Stimulated activated CD4-positive, alpha-beta T cell treated with anti-CD3 and anti-CD28 coated beads, Interleukin-15, amount 100 ng/mL, for 1 hour (primary cell): ENCODE measurements at places on chromosomes 4 and X.

DNA sequence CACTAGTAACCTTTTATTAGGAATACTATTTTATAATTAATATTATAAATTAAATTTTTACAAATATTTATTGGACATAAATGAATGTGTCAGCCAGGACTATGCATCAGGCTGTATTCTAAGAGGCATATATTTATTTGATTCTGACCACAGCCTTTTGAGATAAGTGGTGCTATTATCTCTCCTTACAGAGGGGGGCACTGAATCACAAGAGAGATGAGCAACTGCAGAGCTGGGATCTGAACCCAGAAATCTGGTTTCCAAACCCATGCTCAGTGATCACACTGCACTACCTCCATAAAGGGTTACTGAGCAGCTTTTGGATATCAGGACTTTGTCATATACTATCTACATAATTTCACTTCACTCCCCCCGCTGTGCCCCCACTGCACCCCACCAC, 322.0 kb downstream of the TMA16 start:
- DNase-seq = no peak

DNA sequence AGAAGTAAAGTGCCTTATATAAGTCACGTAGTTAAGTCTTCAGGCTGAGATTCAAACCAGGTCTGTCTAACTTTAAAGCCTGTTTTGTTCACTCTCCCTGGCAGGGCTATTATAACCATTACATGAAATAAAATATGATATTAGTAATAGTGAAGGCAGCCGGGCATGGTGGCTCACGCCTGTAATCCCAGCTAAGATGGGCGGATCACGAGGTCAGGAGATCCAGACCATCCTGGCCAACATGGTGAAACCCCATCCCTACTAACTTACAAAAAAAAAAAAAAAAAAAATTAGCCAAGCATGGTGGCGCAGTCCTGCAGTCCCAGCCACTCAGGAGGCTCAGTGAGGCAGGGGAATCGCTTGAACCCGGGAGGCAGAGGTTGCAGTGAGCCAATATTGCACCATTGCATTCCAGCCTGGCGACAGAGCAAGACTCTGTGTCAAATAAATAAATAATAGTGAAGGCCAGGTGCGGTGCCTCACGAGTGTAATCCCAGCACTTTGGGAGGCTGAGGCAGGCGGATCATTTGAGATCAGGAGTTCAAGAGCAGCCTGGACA, 22.1 kb upstream of the SOWAHD start:
- no peak for DNase-seq

GRCh38 chr4:1097553-1097952, 15.8 kb downstream of the RNF212 start:
- DNase-seq = no peak

DNA sequence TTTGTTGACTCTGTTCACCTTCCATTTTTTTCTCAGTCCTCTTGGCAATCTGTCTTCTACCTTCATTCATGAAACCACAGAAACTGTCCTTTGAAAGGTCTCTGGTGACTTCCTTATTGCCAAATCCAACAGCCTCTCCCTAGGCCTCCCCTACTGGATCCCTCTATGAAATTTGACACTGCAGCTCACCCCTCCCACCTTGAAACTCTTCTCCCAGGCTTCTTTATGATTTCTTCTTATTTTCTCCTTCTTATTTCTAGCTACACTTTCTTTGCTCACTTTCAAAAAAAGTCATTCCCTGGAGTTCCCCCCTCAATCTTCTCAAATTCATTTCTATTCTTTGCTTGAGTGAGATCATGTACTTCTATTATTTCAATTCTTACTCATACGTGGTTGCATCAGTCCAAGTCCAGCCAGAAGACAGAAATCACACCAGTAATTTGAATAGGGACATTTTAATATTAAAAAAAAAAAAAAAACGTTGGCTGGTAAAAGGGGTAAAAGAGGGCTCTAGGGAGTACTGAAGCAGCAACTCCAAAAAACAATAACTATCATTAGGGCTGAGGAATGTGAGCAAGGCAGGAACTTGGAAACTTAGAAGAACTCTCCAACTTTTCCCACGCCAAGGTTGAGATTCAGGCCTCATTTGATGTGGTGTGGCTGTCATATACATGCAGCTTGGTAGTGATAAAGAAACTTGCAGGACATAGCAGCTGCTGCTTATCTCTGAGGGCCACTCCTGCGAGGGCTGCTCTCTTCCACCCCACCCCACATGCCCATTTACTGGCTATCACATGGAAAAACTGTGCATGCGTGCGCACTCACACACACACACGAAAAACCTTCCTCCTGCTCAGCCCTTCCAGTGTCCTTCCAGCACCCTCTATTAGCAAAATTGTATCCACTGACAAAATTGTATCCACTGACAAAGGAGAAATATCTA, 169.8 kb upstream of the GALNT7 start:
- no peak for DNase-seq

GRCh38 chrX:11481035-11481434, 184.7 kb downstream of the ARHGAP6 start:
- no peak for DNase-seq

GRCh38 chr4:48910511-48910910, 3.9 kb upstream of the OCIAD2 start:
- no peak for DNase-seq

DNA sequence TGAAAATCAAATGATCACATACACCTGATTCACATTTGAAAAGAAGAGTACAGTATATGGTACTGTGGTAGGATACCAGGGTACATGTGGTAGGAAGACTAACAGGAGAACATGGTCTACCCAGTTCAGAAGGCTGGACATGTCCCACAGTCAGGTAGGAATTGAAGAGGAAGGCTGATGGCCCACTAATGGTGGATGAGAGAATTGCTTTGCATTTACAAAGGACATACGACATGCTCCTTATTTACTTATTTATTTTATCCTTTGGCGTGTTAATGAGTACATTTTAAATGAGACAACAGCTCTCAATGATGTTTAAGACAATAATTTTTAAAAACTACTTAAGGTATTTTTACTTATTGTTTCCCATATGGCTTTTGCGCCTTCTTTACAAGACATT, 106.7 kb upstream of the BMP2K start:
- DNase-seq = no peak

DNA sequence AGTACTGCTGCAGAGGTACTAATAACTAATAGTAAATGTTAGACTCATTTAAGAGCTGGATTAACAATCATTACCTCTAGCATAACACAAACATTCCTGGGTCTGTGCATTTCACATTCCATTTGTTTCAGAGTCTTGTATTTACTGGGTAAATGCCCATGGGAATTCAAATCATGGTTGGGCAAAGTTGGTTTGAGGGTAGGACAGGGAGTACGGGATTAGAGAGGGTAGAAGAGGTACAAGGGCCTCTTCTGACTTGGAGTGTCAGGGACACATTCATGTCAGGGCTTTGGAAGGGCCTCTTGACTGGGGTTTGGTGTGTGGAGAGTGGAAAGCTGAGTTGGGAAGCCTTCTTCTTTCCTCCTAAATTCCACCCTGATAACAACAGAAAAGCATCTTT, 65.9 kb downstream of the WWC2 start:
- DNase-seq = no peak

GRCh38 chr4:185358959-185359358, 36.8 kb downstream of the LRP2BP start:
- no peak for DNase-seq

DNA sequence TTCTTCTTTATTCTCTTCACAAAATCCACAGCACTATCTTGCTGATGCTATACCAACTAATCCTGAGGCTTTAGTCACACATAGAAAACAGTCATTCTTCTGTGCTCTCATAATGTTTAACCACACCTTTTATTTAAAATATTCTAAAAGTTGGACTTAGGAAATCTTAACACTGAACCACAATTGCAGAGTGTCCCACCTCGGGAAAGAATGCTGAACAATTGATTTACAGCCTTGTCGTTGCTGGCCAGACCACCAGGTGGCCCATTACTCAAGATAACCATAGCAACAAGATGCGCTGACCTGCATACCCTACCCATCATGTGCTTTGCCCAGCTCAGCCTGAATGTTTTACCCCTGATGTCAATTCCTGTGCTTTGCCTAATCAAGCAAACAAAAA, 100.8 kb downstream of the ARSJ start:
- DNase-seq = no peak

DNA sequence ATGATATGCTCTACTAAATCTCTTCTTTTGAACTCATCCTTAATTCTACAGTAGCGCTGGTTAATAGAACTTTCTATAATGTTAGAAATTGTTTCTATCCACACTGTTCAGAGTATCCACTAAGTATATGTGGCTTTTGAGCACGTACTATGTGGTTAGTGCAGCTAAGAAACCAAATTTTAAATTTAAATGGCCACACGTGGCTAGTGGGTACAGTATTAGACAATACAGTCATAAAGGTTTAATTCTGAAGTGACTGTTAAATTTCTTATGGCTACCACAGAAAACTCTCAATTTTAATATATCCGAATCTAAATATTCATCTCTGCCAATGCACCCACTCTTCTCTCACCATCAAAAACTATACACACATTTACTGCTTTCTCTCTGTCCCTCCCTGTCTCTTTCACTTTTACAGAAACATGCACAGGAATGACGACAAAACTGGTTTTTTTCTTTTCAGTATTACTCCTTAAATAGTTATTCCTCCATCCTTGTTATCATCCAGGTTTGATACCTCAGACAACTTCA, 583.9 kb downstream of the KCTD8 start:
- DNase-seq = no peak

DNA sequence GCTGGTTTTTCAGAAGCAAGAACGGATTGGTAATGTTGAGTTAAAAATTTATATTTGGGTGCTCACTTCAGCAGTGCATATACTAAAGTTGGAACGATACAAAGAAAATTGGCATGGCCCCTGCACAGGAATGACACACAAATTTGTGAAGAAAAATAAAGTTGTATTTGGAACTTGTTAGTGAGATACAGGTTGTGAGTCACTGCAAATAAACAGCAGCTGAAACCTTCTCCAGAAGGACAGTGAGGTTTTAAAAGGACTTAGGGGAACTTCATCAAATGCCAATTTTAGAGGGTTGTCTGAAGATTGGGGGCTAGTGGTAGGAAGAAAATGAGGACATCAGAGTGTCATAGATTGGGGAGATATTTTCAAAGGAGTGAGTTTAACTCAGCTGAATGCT, 79.7 kb upstream of the ELOVL6 start:
- no peak for DNase-seq

DNA sequence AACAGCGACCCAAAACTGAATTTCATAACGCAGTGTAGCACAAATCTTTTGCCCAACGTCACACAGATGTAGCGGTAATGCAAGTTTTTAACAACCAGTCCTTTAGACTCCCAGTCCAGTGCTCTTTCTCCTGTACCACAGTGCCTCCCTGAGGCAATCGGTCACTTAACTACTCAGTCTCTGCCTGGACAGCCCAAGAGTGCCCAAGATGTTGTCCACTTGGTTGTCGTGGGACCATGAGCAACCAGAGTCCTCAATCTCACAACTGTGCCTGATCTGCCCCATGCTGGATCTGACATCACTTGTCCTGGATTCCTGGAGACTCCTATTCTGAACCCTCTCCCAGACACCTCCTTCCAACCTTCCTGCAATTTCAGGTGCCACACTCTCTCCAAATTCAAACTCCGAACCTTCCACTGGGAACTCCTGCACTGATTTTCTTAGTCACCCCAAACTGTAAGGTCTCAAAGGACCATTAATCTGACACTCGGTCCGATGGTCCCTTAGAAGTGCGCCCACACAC, 702 bp downstream of the MMGT1 start:
- no peak for DNase-seq

DNA sequence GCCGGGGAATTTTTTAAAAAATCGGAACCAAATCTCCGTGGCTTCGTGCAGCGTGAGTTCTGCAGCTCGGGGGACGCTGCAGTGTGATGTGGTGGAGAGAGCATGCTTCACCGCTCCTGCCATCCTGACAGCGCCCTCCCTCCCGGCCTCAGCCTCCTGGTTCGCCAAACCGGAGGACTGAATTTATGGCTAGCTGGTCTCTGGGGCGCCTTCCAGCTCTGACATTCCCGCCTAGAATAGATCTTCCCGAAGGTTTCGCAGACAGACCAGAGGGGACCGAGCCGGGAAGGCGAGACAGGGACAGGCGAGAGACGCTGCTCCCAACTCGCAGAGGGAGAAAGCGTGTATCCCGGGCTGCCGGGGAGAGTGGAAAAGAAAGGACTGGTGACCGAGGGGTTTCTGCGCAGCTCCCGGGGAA, 25.9 kb downstream of the HOPX start:
- no peak for DNase-seq

DNA sequence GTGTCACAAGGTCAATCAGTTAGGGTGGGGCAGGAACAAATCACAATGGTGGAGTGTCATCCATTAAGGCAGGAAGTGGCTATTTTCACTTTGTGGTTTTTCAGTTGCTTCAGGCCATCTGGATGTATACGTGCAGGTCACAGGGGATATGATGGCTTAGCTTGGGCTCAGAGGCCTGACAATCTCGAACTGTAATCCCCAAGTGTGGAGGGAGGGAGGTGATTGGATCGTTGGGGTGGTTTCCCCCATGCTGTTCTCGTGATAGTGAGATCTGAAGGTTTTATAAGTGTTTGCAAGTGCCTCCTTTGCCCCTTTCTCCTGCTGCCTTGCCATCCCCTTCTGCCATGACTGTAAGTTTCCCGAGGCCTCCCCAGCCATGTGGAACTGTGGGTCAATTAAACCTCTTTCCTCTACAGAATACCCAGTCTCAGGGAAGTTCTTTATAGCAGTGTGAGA, 36.7 kb upstream of the STS start:
- DNase-seq = no peak
